Muscle of leg (tissue), 16 donors: ENCODE measurements at places on chromosomes 5 and 9.

- DNase-seq = no peak
These were observed 109.9 kb downstream of the CACNA1B start for GRCh38 chr9:137987244-137988030.

GRCh38 chr9:84874022-84874421 lies 204.5 kb downstream of the NTRK2 start:
- DNase-seq = no peak

DNA sequence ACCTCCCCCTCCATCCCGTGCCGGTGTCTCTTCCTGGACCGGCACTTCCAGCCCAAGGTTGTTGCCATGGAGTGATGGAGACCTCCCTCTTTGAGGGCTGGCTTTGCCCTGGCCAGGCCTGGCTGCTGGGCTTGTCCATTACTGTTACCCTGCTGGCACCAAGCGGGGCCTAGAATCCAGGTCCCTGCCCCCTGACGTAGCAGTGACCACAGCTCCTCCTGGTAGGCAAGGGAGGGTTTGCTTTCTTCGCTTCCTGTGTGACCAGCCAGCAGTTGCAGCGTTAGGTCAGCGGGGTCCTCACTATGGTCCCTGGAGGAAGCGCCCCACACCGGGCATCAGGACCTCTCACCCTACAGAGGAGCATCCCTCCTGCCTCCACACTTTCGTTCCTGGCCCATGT lies 146.7 kb upstream of the COL5A1 start:
- no peak for DNase-seq

- DNase-seq = no peak
These were observed 390.3 kb downstream of the GADD45G start for GRCh38 chr9:89994988-89995613.
